ENCODE measurements at places on chromosomes 12 and 14.

- no peaks in the 10 kb centered on the region for H3K36me3 ChIP-seq
- no peak overlapping the region for H3K4me3 ChIP-seq
- no peaks in the 10 kb centered on the region for H3K27me3 ChIP-seq
- DNase-seq: no peak
- no peak overlapping the region for H3K27ac ChIP-seq
These were observed 42.0 kb downstream of the KCNK13 start for GRCh38 chr14:90103808-90104207.

DNA sequence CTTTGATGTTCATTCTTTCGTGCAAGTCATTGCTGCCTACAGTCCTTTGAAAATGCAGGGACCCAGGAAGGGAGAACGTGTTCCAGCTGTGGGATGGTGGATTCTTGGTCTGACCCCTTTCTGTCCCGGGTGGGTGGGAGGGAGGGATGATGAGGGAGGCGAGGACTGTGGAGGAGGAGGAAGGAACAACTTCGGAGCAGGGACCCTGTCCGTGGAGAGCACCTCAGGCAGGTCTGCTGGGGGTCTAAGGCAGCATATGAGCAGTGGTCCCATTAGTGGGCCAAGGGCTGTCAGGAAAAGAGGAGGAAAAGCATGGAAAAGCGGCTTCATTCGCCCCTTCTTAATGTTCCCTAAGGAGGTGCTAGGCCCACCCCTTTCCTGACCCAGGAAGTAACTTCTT, 36.0 kb downstream of the CACNA2D4 start:
- no peaks in the 10 kb centered on the region for H3K36me3 ChIP-seq
- no peaks in the 10 kb centered on the region for H3K4me1 ChIP-seq
- no peak for DNase-seq
- H3K4me3 ChIP-seq: no peak overlapping the region

DNA sequence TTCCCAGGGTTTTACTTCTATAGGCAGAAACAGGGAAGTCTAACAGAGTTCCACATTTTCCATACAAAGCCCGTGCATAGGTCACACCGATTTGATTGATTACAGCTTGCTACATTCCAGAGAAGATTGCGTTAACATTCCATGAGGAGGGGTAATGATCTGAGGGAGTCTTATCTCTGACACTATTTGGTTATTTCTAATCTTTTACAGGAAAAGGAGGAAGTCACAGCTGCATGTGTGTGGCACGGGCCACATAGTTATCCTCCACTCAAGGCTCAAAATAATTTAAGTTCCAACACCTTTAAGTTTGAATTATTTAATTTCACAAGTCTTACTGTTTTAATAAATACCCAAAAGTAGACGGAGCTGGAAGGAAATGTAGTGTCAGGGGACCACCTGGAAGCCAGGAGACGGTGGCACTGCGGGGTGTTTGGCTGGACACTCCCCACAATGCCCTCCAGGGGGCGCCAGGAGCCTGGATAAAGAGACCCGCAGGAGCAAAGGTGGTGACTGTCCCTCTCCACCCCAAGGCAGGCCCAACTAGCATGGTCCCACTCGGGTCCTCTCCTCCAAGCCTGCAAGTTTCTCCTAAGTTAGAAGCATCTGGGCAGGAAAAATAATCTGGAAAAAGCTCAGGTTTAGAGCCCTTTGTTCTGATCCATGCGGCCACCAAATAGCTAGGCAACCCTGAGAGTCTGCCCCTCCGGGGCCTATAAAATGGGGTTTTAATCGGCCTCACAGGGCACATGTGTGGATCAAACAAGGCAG, 20.2 kb downstream of the KRT8 start:
- DNase-seq: peak; percentile 86
- H3K36me3 ChIP-seq: no peaks in the 10 kb centered on the region
- H3K4me3 ChIP-seq: no peak overlapping the region
- no peak overlapping the region for H3K27ac ChIP-seq

GRCh38 chr12:57153415-57153997, 6.1 kb upstream of the LRP1-AS start:
- H3K27me3 ChIP-seq: no peaks in the 10 kb centered on the region
- no peak for DNase-seq
- no peak overlapping the region for H3K4me3 ChIP-seq
- H3K4me1 ChIP-seq: no peaks in the 10 kb centered on the region
- peaks cover 48% of the 10 kb centered on the region for H3K36me3 ChIP-seq

- H3K4me3 ChIP-seq: no peak overlapping the region
- H3K27me3 ChIP-seq: no peaks in the 10 kb centered on the region
- no peaks in the 10 kb centered on the region for H3K36me3 ChIP-seq
- no peak for DNase-seq
These were observed 255.0 kb downstream of the NAV3 start for GRCh38 chr12:78085542-78086182.

DNA sequence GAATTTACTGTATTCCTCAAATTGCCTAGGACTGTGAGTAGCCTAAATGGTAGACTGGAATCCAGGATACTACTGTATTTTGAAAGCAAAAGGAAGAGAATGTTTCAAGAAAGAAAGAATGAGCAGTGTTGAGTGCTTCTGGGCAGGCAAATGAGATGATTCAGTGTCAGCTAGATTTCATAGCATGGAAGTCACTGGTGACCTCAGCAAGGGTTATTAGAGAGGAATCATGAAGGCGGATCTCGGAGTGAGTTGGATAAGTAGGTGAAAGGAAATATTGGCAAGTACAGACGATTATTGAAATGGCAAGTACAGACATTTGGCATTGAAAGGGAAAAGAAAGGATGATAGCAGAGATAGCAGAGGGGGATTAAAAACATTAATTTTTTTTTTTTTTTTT, 27.1 kb downstream of the VRK1 start:
- H3K4me1 ChIP-seq: no peaks in the 10 kb centered on the region
- H3K36me3 ChIP-seq: no peaks in the 10 kb centered on the region
- no peak for DNase-seq
- H3K27me3 ChIP-seq: no peaks in the 10 kb centered on the region
- H3K27ac ChIP-seq: no peak overlapping the region
- no peak overlapping the region for H3K4me3 ChIP-seq

DNA sequence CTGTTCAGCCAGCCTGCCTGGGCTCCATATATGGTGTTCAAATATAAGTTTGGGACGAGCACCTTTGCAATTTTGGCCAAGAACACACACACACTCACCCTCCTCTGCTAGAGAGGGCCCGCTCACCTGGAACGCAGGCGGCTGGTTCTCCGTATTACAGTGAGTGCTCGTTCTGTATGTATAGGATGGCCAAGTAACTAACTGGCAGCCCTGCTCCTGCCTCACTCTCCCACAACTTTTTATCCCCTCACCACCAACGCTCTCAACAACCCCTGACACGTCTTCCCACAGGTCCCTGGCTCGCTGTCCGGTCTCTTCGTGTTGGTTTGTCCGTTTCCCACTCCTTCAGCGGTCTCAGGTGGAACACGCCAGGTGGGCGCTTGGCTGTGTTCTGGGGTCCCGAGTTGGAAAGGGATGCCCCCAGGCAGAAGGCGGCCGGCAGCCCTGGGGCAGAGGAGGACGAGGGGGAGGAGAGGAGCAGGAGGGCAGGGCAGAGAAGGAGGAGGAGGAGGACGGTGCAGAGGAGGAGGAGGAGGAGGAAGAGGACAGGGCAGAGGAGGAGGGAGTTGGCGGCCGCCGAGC, 398 bp upstream of the MSRB3 start:
- H3K4me3 ChIP-seq: peak overlapping the region; percentile 95
- DNase-seq: no peak
- H3K36me3 ChIP-seq: no peaks in the 10 kb centered on the region
- H3K4me1 ChIP-seq: peaks cover 29% of the 10 kb centered on the region
- H3K27me3 ChIP-seq: no peaks in the 10 kb centered on the region

- no peaks in the 10 kb centered on the region for H3K4me1 ChIP-seq
- H3K27me3 ChIP-seq: no peaks in the 10 kb centered on the region
- no peak overlapping the region for H3K27ac ChIP-seq
- DNase-seq: peak; percentile 70
These were observed 5.8 kb upstream of the TBPL2 start for GRCh38 chr14:55446127-55446736.

GRCh38 chr12:14982562-14982961, 9.7 kb downstream of the PDE6H start:
- no peak for DNase-seq
- H3K4me1 ChIP-seq: no peaks in the 10 kb centered on the region
- no peaks in the 10 kb centered on the region for H3K27me3 ChIP-seq
- H3K36me3 ChIP-seq: no peaks in the 10 kb centered on the region
- no peak overlapping the region for H3K27ac ChIP-seq

DNA sequence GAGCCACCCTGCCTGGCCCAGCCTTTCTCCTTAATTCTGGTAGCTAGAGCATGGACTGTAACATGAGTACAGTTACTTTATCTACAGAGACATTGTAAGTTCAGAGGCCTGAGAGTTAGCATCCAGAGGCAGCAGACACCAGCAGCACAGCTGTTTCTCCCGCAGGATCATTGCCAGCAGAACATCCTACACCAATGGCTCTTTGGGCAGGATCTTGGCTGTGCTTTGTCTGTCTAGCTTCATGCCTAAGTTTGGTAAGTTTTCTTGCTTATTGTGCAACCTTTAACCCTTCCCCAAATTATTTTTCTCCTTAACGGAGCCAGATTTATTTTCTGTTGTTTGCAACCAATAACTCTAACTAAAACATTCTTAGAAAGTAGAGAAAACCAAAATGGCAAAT, 21.6 kb downstream of the C12orf71 start:
- H3K4me3 ChIP-seq: no peak overlapping the region
- no peak for DNase-seq
- H3K36me3 ChIP-seq: no peaks in the 10 kb centered on the region
- H3K27ac ChIP-seq: no peak overlapping the region

GRCh38 chr14:88003425-88003824, 1.5 kb upstream of the GPR65 start:
- H3K36me3 ChIP-seq: no peaks in the 10 kb centered on the region
- DNase-seq: no peak
- no peak overlapping the region for H3K27ac ChIP-seq
- H3K27me3 ChIP-seq: no peaks in the 10 kb centered on the region
- no peaks in the 10 kb centered on the region for H3K4me1 ChIP-seq
